ENCODE measurements at places on chromosomes 4 and X. TPM values are rescaled to one million over a fixed set of nuclear protein-coding genes. Genes with fewer than 3 reads are reported as not detected.

The ZDHHC15 gene
- 6.4 TPM for total RNA-seq

The SYP gene
- 4.1 TPM for total RNA-seq

The ATP2B3 gene
- total RNA-seq, result 0.95 TPM

DNA sequence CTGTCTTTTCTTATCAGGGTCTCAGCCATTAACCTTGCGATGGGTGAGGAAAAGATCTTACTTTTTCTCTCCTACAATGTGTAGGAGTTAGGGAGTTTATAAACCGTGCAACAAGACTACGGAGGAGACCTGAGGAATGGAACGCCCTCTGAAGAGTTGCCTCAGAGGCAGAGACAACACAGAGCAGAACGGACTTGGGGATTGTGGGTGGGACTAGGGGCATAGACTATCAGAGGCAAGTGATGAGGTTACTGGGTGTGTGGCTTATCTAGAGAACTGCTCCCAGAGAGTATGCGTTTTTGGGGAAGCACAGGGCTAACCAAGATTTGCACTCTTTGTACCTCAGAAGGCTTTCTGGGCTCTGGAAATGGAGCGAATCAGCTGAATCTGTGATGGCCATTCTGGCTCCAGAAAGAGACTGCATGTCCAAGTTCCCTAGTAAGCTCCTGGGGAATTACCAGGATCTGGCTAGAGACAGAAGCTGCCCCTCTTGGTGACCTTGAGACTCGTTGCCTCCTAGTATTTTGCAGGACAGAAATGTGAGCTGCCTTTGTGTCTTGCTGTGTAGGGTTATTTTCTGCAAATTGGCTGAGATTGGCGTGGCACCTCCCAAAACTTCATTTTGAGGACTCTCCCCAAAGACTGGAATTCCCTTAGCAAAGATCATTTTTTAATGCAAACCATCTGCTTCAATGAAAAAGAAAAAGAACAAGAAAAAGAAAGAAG lies 118.9 kb downstream of the ARSF start:
- DNase-seq, result no peak

- no peak for DNase-seq
These were observed 65.6 kb downstream of the ATXN3L start for GRCh38 chrX:13254076-13254785.

GRCh38 chrX:73785493-73785892 lies 222.5 kb downstream of the CHIC1 start:
- DNase-seq, result no peak

DNA sequence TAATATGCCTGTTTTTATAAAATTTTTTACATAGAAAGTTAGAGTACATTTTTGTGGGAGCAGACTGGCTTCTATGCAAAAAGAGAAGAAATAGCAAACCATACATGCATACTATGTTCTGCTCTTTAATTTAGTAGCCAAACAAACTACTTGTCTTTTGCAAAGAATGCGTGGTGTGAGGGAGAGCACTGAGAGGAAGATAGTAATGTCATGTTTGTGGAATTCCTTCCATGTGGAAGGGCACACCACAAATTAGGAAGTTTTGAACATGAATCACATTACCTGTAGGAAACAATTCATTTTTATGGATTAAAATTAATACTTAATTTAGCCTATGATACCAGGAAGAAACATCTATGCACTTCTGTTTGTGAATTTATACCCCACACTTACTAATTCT lies 1529.1 kb upstream of the ADGRL3 start:
- DNase-seq, result no peak
